ENCODE measurements at places on chromosomes 6 and 20.

GRCh38 chr6:56204134-56204533, 43.2 kb downstream of the COL21A1 start:
- DNase-seq = no peak

- DNase-seq = no peak
Observed at GRCh38 chr6:109853426-109853825, 124.7 kb upstream of the GPR6 start.

GRCh38 chr6:7532232-7532631, 9.2 kb upstream of the DSP start:
- DNase-seq = no peak

- DNase-seq = no peak
Observed at GRCh38 chr6:120916844-120917243, 417.4 kb downstream of the TBC1D32 start.

DNA sequence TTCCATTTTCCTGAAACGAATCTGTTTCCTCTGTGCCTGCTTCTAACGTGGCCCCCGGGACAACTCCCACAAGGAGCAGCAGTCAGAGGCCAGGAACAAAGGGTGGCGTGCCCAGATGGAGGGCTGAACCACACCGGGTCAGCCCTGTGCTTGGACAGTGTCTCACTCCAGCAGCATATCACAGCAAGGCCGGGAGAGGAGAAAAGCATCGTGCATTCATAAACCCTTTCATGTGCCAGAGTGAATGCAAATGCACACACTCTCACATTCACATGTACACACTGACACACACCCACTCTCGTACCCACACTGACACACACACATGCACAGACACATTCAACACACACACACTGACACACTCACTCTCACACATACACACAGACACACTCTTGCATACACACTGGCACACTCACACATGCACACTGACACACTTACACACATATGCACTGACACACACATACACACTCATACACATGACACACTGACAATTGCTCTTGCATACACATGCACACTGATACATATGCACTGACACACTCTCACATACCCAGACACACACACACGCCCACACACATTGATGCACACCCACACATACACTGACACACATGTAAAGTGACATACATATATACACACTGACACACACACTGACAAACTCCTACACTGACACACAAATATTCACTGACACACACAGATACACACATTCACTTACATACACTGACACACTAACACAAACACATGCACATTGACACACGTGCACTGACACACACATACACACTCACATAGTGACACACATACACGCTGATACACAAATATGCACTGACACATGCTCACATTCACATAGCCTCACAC, 237.0 kb downstream of the LRFN2 start:
- no peak for DNase-seq

- DNase-seq = no peak
Observed at GRCh38 chr6:97732045-97732444, 449.0 kb upstream of the MMS22L start.

- DNase-seq = peak; percentile 31
Observed at GRCh38 chr6:117906958-117907600, at the start of gene SLC35F1. SLC35F1 (plus strand) TSS chr6:117907264.

GRCh38 chr6:43509142-43509983, 783 bp downstream of the LRRC73 start:
- DNase-seq = peak; percentile 24

GRCh38 chr6:160069050-160069454, 52.6 kb upstream of the SLC22A1 start:
- DNase-seq = no peak

DNA sequence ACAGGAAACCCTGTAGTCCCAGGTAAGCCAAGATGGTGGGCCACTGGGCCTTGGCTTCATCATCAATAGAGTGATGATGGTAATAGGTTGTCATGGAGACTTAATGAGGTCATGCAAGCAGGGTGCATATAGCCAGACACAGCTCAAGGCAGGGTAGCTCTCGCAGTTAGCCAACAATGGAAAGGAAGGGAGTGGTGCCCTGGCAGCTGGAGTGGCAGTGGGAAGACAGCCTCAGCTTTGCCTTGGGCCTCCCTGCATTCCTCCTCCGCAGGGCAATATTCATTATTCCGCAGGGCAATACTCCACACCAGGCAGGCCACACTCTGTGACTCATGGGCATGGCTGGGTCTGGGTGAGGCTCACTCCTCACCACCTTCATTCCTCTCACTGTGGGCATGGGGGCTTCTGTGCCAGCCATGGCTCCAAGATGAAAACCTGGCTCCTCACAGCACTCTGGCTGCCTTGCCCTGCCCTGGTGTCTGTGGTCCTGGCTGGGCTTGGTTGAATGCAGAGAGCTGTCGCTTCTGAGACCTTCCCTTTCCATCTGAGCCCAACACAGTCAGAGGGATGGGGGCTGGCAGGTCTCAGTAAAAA, 163.1 kb upstream of the PMEPA1 start:
- DNase-seq = no peak

- peak; percentile 1 for DNase-seq
Observed at GRCh38 chr6:67897998-67898607, 737.0 kb upstream of the ADGRB3 start.

GRCh38 chr20:11676630-11677287, 240.9 kb upstream of the BTBD3 start:
- peak; percentile 66 for DNase-seq

GRCh38 chr6:130872250-130873095, 45.3 kb downstream of the SMLR1 start:
- DNase-seq = peak; percentile 78

- no peak for DNase-seq
Observed at GRCh38 chr6:1850840-1851157, 241.1 kb downstream of the FOXC1 start.

- no peak for DNase-seq
Observed at GRCh38 chr6:36510365-36510764, 36.9 kb downstream of the STK38 start.

DNA sequence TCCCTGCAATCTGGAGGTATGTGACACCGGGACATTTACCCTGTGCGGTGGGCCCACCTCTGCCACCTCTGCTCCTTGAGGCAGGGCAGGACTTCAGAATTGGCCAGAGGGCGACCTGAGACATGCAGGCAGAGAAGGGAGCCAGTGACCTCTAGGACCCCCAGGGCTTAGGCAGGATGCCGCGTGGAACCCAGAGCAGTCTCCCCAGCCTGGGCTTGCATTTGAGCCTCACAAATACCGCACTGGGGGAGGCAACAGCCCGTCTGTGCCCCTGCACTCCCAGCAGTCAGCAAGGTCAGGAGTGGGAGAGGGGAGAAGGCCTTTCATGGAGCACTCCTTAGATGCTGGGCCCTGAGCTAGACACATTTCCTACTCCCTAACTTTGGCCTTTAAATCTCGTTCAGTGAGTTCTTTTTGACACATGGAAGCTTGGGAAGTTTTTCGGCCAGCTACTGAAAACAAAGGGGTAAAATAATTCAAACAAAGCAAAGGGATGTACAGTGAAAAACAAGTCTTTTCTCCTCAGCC, 41.7 kb downstream of the C20orf203 start:
- DNase-seq = no peak

DNA sequence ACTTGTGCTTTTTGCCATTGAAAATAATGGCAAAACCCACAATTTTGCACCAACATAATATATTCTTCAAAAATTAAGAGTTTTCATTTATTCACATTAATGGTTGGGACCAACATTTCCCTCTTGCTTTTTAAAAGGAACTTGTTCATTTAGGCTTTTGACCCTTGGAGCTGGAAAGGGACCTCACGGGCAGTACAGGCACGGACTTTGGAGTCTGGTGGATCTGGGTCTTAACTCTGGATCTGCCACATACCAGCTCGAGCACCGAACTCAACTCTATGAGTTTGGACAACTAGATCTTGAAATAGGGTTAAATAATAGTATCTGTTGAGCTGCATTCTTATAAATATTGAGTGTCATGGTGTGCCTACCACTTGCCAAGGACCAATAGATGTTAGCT, 37.2 kb downstream of the AFDN start:
- no peak for DNase-seq

DNA sequence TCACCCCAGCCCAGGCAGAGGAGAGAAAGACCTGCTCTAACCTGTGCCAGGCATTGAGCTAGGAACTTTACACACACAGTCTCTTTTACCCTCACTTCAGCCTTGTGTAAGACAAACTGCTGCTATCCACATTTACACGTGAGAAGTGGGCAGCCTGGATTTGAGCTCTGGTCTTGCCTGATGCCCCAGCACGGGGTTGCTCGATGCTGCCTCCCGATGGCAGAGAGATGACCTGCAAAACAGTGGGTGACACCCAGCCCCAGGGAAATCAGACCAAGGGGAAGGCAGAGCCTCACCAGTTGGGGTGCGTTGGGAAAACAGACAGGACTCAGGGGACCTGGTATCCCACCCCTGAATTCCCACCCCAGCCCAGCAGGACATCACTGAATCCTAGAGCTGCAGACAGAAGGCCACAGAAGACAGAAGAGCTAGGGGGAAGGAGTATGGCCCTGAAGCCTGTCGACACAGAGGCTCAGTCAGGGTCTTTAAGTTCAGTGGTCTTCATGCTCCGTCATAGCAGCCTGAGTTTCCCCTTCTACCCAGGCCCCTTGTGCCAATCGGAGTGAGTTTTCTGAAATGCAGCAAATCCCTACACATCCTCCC, 990 bp downstream of the BPI start:
- DNase-seq = peak; percentile 74

DNA sequence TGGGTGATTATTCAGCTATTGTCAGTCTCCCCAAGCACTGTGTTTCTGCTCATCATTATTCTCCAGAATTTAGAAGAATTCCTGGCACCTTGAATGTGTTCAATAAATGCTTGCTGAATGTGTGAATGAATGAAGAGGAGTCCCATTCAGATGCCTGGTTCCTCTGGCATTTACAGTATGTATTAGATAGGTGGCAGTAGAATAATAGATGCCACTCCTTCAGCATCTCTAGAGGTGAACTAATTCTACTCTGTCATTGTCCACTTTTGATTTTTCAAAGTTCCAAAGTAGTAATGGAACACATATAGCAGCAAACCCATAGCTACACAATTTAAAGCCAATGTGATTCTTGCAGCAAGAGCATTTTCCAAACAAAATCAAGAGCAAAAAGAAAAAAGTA, 118.9 kb upstream of the CEP162 start:
- DNase-seq = peak; percentile 2

- DNase-seq = no peak
Observed at GRCh38 chr20:48294196-48294595, 508.9 kb upstream of the SULF2 start.

GRCh38 chr6:139490482-139490881, 116.0 kb upstream of the CITED2 start:
- peak; percentile 66 for DNase-seq

DNA sequence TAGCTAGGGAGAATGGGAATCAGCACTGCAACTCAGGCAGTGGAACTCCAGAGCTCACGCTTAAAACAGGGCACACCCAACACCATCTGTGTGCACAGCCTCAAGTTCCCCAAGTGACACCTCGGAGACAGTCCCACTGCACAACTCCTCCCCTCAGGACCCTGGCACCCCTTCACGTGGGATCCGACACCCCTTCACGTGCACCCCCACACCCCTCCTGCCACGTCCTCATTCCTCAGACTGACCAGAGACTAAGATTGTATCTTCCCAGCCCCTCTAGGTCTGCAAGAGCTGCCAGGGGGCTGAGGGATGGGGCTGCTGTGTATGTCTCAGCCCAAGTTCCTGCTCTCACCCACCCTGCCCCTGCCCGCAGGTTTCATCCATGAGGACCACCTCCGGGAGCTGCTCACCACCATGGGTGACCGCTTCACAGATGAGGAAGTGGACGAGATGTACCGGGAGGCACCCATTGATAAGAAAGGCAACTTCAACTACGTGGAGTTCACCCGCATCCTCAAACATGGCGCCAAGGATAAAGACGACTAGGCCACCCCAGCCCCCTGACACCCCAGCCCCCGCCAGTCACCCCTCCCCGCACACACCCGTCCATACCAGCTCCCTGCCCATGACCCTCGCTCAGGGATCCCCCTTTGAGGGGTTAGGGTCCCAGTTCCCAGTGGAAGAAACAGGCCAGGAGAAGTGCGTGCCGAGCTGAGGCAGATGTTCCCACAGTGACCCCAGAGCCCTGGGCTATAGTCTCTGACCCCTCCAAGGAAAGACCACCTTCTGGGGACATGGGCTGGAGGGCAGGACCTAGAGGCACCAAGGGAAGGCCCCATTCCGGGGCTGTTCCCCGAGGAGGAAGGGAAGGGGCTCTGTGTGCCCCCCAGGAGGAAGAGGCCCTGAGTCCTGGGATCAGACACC, 7.6 kb downstream of the MYL9 start:
- DNase-seq = no peak

DNA sequence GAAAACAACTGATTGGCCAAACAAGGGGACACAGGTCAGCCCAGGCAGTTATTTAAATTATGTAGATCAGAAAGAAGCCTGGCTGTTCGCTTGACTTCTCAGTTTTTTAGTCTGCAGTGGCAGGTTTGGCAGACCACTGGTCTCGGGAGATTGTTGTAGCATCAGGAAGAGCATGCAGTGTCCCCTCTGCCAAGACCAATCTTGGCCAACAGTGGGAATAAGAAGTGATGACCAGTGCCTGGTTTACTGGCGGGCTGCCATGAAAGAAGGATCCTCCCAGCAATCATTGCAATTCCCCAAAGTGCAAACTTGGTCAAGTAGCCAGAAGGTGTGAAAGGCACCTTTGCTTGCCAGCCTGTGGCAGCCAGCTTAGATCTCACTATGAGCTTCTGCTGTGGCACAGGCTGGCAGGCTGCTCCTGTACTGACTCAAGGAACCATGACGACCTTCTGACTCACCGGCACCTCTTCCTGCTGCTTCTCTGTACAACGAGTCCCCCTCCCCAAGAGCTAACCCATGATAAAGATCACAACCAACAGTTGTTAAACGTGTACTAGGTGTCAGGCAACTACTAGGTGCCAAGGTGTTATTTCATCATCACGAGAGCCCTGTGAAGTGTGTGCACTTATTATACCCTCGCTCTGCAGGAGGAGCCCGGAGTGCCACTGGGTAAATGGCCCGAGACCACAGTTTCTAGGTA, 76.8 kb upstream of the DUSP22 start:
- no peak for DNase-seq

DNA sequence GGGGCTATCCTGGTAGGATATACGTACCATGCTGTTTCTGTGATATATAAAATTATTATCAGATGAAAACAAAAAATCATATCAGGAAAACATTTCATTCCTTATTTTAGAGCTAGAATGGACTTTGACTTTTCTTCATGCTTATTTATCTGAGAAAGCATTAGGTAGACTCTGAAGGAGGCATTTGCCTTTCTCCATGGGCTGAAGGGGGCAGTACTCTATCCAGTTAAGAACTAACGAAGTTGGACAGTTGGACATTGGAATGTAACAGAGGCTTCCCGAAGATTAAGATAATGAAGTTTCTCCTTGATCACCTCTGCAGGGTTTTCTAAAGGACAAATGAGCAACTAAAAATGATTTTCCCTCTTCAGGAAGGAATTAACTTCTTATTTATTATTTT, 233.9 kb downstream of the SAMD5 start:
- DNase-seq = no peak

Measured in hematopoietic multipotent progenitor cell treated with erythropoietin and hydrocortisone succinate and interleukin-3 and kit ligand, for 6 days (in vitro differentiated cells).